NCI-H187 treated with DMSO at 0.1 percent for 48 hours (cell line): ENCODE measurements at places on chromosomes 3 and 15.
A peak's percentile ranks its signal among the peaks of the same experiment; 100 is the strongest.

DNA sequence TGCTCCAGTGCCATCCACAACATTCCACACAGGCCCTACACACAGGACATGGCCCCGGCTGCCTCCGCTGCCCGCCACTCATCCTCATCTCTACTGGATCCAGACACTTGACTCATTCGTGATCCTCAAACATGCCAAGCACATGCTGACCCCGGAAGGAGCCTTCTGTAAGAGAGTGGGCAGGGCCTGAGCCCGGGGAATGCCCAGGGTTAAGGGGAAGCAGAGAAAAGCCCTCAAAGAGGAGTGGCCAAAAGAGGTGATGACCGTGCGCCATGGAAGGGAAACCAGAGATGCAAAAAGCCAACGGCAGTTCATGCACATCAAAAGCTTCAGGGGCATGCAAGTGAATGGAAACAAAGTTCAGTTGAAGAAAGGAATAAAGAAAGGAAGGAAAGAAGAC is 46.1 kb downstream of the RFTN1 start:
- no peak for DNase-seq

GRCh38 chr3:197088370-197088769 is 58.8 kb upstream of the MELTF start:
- DNase-seq, result no peak

DNA sequence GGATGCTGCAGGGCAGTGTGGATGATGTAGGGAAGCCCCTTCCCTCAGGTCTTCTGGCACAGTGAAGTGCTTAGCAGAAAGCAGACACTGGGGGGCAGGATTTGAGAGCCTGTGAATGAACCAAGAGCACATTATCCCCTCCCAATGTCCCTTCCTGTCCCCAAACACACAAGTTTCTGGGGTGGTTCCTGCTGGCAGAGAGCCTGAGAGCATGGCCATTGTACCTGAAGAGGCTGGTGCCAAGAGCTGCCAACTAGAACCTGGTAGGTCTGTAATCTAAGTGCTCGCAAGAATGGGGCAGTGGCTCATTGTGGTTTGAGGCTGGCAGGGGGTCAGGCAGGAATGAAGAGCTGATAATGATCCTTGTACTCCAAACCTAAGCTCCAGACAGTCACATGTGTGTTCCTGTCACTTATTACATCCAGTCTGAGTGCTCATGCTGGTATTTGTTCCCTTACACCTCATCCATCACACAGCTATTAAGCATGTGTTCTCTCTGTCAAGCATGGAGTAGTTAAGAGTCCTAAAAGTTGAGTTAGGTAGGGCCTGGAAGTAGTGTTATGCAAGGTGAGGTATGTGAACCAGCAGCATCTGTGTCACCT is 6.7 kb upstream of the CCR1 start:
- peak; percentile 68 for DNase-seq

DNA sequence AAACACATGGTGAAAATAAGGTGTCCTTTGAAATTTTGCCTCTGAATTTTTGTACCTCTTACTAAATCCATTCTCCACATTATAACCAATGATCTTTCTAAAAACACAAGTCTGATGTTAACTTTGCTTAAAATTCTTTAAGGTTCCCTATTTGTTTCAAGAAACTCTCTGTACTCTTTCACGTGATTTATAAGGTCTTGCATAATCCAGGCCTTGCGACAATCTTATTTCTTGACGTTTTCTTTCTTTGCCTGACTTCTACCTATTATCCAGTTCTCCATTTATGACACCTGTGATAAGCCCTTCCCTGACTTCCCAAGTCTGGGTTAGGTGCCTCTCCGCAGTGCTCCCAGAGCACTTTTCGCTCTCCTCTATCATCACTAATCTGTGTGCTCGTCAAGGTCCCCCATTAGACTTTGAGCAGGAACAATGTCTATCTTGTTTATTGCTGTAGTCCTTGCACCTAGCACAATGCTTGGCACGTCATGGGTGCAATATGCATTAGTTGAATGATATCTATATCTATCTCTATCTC is 24.3 kb upstream of the KPNA1 start:
- no peak for DNase-seq

GRCh38 chr15:39997031-39997430 is 42.0 kb downstream of the SRP14 start:
- DNase-seq, result no peak

GRCh38 chr3:128439226-128439625 is 27.5 kb downstream of the DNAJB8 start:
- no peak for DNase-seq

- DNase-seq, result no peak
Observed at GRCh38 chr15:38514601-38515000, 50.0 kb downstream of the RASGRP1 start.

GRCh38 chr3:194602669-194603171 is 30.5 kb downstream of the TMEM44 start:
- DNase-seq, result no peak

- no peak for DNase-seq
Observed at GRCh38 chr3:128648940-128649663, 1.5 kb downstream of the RPN1 start.

- no peak for DNase-seq
Observed at GRCh38 chr3:67654099-67654843, at the start of gene SUCLG2. Gene SUCLG2, minus strand, starts transcription at chr3:67654612. Its CDS starts 26 bp downstream, at chr3:67654586.

DNA sequence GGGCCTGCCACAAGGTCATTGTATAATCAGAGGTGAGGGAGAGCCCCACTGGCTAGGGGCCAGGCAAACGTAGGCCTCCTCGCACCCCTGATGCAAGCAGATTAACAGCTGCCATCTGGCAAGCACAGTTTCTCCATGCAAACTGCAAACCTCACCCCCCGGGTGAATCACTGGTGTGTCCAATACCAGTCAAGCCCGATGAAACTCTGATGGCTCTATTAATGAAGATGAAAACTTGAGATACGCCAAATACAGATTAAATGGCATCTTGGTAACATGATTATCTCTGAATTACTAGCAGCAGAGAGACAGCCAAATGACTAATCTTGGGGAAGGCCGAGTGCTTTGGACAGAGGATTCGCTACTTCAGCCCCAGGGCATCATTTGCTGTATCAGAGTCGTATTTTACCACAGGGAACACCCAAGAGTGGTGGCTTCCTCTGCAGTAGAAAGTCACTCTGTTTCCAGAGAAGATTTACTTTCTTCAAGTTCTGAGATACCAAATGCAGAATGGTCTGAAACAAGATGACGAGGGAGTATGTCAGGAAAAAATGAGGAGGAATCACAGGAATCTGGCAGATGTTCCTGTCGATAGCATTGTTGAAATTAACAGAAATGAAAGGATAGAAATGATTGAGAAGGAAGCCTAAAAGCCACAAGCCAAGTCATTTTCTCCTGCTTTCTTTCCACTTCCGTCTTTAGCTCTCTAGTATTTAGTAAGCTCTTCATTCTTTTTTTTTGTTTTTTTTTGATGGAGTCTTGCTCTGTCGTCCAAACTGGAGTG is 96.2 kb upstream of the NR2F2 start:
- no peak for DNase-seq

DNA sequence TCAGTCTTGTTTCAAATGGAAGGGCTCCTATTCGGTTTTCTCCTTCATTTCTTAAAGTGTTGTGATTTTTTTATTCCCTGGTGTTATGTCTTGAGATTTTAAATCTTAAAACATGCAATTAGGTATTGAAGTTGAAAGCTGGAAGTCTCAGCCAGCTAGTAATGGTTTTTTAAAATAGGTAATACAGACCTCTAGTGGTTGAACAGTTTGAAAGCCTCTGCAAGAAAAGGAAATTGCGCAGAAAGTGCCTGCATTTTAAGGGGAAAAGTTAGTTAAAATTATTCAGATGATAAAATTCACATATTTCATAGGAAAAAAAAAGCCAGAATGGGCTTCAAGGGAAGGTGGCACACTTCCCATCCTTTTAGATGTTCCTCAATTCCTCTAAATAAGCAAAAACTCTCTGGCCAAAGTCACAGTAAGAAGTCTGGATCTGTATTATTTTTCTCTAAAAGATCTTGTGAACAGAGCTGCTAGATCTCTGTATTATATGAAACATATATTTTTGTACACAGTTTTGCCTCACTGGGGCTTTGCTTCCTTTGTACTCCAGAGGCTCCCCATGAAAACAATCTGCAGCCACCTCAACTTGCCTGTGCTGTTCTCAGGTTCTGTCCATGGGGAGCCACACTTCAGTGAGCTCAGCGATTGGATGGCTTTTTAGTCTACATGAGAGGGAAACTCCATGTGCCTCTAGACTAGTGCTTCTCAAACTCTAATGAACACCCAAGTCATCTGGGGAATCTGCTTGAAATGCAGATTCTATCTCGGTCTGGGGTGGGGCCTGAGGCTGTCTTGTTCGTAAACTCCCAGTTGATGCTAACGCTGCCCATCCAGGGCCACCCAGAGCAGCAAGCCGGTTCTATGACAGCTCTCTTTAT is 21.5 kb downstream of the AGTR1 start:
- no peak for DNase-seq

DNA sequence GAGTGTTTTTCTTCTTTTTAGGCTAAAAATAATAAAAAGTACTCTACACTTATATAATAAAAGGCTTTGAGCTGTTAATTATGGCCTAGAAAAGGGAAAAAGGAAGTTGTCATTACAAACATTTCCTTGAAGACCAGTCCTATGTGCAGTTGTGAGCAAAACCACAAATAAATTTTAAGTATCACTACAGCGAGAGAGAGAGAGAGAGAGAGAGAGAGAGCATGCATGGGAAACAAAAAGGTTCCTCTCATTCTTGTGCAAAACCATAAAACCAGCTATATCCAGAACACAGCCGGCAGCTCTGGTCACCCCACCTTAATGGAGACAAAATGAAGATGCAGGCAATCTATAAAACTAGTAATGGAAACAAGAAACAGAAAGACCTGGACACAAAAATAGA is 33.6 kb downstream of the HEG1 start:
- DNase-seq, result no peak

GRCh38 chr3:165389064-165389463 is 192.9 kb upstream of the SLITRK3 start:
- no peak for DNase-seq

DNA sequence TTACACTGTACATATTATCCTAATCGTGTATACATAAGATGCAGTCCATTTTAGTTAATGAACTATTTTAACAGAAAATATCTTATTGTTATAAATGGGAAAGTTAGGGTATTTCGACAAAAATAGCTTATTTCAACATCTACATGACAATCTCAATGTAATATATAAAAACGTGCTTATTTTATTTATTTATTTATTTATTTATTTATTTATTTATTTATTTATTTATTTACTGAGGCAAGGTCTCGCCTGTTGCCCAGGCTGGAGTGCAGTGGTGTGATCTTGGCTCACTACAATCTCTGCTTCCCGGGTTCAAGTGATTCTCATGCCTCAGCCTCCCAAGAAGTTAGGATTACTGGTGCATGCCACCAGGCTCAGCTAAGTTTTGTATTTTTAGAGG is 614.2 kb downstream of the CADM2 start:
- no peak for DNase-seq

- DNase-seq, result no peak
Observed at GRCh38 chr3:14744556-14744955, 69.6 kb downstream of the C3orf20 start.

DNA sequence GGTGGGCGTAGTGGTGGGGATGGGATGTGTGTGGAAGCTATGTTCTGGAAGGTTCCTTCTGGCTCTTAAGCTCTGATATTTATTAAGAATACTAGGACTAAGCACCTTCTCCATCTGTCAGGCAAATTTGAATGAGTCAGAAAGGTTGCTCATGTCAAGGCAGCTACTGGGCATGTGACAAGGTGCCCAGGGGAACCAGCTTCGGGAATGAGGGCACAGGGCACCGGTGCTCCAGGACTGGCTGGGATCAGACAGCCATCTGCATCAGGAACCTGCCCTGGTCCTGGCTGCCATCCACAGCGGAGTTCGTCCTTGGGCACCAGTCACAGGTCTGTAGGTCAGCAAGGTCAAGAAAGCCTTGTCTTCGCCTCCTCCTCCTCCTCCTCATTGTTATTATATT is 32.5 kb downstream of the CA12 start:
- DNase-seq, result no peak

DNA sequence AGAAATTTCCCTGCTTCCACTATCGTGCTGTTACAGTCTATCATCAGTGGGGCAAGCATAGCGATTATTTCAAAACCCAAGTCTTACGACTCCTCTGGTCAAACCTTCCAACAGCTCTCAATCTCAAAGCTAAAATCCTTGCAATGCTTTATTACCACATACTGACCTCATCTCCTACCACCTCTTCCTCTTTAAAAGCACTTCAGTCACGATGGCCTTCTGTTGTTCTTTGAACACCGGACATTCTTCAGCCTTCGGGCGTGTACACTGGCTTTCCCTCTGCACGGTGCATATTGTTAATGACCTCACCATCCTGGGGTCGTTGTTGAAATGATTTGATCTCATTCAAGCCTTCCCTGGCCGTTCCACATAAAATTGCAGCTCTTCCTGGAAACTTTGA is 31.1 kb downstream of the MAGEL2 start:
- no peak for DNase-seq

DNA sequence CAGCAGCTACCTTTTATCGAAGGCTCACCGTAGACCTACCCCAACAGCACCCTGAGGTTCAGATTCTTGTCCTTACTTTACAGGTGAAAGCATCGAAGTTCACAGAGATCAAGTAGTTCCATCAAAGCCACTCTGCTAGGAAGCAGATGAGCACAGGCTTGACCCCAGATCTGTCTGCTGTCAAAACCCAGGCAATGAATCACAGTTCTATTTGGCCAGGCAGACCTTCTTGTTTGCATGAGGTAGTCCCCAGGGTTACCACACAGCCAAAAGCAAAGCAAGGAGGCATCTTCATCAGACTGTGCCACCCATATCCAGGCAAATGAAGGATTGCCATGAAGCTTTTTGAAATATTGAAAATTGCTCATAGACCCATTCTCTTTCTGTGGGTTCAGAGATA is 33.0 kb downstream of the HES1 start:
- no peak for DNase-seq

GRCh38 chr3:50493086-50493485 is 10.3 kb downstream of the CACNA2D2 start:
- DNase-seq, result no peak

DNA sequence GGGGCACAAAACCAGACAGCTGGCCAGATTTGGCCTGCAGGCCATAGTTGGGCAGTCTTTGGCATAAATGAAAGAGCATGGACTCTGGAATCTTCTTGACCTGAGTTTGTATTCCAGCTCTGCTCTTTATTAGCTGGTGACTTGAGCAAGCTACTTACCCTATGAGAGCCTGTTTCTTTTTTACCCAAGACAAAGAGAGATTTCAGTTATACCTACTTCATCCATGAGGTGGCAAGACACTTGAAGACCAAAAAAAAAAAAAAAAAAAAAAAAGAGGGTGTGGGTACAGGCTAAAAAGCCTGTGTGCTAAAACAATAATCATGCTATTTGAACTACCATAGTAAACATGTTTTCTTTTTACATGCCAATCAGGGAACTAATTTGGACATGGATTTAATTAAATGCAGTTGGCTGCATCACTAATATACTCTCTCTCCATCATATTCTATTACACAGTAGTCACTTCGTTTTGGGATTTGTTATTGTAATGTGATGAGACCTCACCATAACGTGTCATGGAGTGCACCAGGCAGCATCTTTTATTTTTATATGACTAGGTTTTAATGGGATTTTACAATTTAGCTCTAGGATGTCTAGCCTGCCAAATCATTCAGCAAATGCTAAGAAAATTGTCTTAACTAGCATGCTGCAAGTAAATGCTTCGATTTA is 109.2 kb upstream of the FHIT start:
- DNase-seq, result no peak

GRCh38 chr15:46410705-46411104 is 775.9 kb downstream of the SQOR start:
- DNase-seq, result no peak
